ENCODE measurements at places on chromosomes 3 and 15. TPM values are rescaled to one million over a fixed set of nuclear protein-coding genes. Genes with fewer than 3 reads are reported as not detected.

DNA sequence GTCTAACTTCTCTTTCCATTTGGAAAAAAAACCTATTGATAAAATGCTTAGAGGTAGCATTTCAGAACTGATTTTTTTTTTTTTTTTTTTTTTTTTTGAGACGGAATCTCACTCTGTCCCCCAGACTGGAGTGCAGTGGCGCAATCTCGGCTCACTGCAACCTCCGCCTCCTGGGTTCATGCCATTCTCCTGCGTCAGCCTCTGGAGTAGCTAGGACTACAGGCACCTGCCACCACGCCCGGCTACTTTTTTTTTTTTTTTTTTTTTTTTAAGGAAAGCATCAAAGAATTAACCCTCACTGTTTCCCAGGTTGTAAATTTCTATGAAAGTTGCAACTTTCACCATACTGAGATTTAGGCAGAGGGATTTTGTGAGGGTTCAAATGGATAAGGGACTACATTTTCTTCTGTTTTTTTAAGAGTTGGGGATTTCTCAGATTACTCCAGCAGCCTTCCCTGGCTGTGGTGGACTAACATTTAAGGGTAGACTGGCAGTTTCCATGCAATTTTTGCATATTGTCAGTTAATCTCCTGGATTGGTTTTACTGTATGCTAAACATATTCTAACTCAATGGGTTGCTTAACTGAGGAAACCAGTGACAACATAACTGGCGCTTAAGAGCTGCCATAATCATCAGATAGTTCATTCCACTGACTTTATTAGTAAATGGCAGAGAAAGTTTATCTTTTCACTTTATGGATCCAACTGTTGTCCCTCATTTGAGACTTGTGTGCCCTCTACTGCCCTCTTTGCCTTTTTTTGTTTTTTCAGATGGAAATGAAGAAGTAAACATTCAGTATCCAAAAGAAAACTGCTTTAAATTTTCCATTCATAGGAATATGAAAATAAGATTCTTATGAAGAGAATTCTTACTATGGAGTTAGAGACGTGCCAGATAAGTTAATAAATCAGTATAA, 93.7 kb downstream of the NPTN start:
- DNase-seq = no peak

- no peak for DNase-seq
These were observed 58.4 kb upstream of the RBP1 start for GRCh38 chr3:139597947-139598346.

The IL17RD gene
- 0.28 TPM for total RNA-seq

The CPA3 gene
- total RNA-seq = not detected

Data from natural killer cell treated with Interleukin-12 subunit alpha and Interleukin-12 subunit beta and Interleukin-15 and Interleukin-18, amount 100 ng/mL, for 72 hours (primary cell).